ENCODE measurements at places on chromosomes 5 and 9.

GRCh38 chr5:163867738-163868137 is 362.3 kb downstream of the MAT2B start:
- DNase-seq: no peak

DNA sequence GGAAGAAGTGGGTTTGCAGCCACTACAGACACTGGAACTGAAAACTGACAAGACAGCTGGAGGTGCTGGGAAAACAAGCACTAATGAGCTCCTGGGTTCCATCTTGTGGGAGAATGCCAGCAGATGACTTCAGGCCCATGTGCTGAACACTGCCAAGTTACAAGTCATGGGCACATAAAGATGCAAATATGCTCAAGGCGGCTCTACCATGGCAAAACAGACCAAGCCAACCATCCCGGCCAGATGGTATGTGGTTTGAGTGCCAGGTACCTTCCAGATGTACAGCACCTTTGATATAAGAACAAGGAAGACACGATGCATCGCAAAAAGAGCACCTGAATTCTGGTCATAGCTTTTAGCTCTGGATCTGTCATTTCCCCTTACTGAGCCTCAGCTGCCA is 19.9 kb downstream of the TNFSF8 start:
- DNase-seq: no peak

DNA sequence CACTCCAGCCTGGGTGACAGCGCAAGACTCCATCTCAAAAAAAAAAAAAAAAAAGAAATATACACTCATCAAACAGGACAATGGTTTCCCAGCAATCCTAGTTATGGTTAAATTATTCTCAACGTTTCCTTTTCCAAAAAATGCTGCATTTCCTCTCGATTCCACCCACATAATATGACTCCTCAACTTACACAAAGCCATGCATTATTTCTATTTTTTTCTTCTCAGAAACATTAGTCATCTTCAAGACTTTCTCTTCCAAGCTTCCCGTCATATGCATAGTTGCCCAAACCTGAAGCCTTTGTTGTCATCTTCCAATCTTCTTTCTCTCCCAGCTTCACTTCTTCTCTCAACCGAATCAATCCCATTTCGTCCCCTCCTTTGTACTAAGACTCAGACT is 61.4 kb upstream of the RANBP6 start:
- no peak for DNase-seq

- no peak for DNase-seq
Measured at GRCh38 chr5:177510567-177511053, 984 bp upstream of the DOK3 start.

DNA sequence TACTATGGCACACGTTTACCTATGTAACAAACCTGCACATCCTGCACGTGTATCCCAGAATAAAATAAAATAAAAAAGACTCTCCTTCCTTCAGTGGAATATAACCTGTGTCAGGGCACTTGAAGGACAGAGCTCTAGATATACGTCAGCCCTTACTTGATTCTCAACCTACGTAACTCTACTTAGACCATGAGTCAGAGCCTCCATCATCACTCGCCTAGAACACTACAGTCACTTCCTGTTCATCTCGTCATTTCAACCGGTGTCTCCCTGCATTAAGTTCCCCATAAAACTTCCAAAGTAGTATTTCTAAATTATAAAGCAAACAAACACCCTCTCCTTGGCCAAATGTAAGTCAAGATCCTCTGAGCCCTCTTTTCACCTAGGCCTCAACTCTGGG is 243.5 kb upstream of the CCNG1 start:
- DNase-seq: no peak

- DNase-seq: no peak
Measured at GRCh38 chr9:132026932-132027585, 52.6 kb downstream of the MED27 start.

- DNase-seq: no peak
Measured at GRCh38 chr9:37926737-37927118, 22.8 kb upstream of the SLC25A51 start.

DNA sequence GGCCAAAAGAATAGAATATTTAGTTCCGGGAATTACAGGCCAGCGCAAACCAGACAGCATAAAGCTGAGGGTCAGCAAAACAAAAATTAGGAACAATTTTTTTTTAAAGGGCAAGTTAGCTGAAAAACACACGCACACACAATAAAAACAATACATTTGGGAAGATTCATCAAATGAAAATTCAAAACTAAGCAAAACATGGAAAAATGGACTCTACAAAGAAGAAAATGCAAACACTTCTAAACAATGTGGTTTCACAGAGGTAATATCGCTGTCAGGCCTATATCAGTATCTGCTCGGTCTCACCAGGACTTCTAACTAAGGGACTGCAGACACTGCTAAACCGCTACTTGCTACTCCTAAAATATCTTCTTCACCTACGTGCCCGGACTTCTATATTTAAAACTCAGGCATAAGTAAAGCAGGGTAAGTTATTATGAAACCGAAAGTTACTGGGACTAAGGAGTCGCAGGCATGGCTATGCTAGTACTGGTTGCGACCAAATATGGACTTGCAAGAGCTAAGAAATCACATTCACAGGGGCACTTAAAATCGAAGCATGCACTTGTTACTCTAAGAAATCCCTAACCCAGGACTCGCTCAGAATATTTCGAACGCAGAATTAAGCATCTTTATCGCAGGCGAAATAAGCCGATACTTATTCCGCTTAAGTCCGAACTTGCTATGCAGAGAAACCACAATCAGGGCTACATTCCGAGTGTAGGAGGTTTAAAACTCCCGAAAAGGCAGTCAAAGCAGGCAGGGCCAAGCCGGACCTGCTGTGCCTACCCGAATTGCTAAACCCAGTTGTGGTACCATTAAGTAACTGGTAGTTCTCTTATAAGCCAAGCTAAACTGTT is 2.3 kb downstream of the ANXA2R start:
- DNase-seq: no peak

DNA sequence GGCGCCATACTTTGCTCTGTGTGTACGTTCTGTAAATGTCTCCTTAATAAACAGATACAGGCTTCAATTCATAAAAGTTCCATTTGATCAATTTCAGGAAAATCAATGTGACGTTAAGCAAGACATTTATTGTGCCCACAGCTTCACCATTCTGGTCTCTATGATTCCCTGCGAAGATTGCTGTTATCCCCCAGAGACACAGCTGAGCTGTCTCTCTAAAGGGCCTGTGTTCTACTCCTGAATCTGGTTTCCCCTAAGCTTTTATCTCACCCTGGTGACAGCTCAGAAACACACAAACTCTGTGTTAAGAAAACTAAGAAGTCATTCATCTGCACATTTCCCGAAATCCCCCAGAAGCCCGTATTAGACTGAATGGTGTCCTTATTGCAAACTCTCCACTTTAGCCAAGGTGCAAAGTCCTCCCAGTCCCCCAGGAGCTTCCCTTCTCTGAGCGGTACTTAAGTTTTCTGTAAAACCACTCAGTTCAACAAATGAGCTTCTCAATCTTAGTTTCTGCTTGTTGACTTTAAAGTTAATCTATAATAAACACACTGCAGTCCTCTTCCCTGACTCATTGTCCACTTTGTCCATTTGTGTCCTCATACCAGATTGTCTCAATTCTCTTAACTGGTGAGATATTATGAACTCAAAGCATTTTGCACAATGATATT is 1.4 kb upstream of the C5orf15 start:
- DNase-seq: no peak

- DNase-seq: no peak
Measured at GRCh38 chr9:84744195-84744594, 74.7 kb downstream of the NTRK2 start.

GRCh38 chr9:136685216-136685615 is 2.0 kb downstream of the AGPAT2 start:
- DNase-seq: no peak

DNA sequence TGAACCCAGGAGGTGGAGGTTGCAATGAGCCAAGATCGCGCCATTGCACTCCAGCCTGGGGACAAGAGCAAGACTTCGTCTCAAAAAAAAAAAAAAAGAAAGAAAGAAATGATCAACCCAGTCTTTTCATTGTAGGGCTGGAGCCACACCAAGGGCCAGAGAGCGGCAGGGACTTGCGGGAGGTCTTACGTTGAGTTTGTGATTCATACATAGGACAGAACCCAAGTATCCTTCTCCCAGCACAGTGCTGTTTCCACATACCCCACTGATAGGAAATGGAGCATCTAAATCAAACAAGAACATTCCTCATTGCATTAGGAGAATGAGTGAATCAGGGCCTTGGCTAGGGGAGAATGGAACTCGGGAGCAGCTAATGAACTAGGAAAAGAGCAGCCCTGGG is 3.5 kb upstream of the TNIP1 start:
- DNase-seq: no peak

DNA sequence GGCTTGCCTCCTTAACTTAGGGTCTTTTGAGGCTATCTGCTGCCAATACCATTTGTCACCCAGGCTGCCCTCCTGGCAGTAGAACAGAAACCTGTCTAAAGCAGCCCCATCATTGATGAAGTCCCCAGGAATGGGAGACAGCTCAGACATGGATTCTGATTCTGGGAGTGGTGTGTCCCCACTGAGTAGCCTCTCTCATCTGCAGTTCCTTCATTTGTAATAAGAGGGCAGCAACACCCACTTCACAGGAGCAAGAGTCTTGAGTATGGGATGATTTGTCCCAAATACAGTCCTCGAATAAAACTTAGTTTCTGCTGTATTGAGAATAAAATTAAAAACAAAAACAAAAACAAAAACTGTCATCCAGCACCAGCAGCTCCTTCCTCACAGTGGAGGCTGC is 167.6 kb downstream of the ASTN2 start:
- DNase-seq: no peak

DNA sequence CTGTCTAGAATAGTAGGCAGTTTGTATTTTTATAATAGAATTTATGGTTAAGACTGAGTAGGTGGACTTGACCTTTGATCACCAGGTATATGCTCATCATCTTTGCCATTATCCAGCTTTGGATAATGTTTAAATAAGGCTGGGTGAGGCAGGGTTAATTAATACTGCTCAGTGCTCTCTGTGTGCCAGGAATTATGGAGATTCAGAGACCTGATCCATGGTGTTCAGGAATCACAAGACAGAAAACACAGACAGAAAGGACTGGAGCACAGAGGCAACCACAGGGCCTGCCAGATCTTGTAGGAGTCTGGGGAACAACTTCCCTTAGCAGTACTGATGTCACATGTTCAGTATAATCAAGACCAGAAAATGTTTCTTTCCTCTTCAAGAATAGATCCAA is 186.3 kb upstream of the ADCY2 start:
- DNase-seq: no peak

- no peak for DNase-seq
Measured at GRCh38 chr5:98050583-98050982, 722.9 kb upstream of the RGMB start.

GRCh38 chr5:61808909-61809308 is 476.9 kb downstream of the ZSWIM6 start:
- DNase-seq: no peak

DNA sequence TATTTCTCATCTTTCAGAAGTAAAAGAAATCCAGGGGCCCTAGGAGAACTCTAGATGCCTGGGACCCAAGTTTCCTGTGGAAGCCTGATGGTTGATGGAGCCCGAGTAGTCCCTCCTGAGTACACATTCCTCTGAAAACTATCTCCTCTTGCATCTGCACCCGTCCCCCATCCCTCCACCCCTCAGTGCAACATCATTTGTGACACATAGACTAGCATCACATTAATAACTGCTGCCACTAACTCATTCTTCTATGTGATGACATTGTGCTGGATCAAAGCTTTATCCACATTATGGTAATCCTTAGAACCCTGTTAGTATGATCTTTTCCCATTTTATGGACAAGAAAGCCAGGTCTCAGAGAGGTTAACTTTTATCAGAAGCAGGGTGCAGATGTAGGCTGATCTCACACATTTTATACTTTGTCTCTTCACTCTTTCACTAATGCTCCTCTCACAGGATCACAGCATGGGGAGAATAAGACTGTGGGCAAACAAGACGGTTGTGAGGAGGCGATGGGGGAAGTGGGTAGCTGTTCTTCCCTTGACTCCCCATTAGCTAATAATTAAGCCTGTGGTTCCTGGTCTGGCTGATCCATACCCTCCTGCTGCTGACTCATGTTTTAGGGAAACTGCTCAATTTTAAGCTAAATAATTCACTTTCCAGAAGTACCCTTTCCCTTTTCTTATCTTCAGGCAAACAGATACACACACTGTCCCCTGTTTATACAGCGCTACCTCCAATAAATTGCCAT is 3.9 kb upstream of the HK3 start:
- no peak for DNase-seq

DNA sequence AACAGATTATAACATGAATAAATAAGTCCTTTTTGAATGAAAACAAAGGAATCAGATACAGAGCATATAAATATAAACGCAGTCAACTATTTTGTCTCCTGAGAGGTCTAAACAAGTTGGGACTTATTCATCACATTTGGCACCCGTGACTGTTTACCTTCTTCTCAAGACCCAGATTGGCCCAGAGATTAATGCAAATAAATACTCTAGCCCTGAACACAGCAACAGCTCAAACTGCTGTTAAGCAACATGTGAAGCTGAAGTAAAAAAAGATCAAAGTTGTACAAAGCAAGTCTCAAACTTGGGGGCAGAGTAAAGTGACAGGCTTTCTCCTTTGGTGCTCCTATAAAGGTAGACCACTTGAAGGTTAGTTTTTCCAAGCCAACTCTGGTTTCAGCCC is 95.0 kb upstream of the NR5A1 start:
- DNase-seq: no peak

DNA sequence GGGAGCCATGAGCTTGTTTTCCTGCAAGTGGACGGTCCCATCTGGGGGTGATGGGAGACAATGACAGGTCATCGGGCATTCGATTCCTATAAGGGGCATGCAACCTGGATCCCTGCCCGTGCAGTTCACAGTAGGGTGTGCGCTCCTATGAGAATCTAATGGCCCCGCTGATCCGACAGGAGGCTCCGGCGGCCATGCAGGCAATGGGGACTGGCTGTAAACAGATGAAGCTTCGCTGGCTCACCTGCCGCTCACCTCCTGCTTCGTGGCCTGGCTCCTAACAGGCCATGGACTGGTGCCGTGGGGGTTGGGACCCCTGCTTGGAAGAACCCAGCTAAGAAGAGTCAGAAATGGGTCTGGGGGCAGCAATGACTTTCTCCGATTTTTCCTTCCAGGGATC is 21.0 kb downstream of the PAEP start:
- DNase-seq: no peak

- no peak for DNase-seq
Measured at GRCh38 chr9:99294850-99295461, 72.9 kb downstream of the SEC61B start.

DNA sequence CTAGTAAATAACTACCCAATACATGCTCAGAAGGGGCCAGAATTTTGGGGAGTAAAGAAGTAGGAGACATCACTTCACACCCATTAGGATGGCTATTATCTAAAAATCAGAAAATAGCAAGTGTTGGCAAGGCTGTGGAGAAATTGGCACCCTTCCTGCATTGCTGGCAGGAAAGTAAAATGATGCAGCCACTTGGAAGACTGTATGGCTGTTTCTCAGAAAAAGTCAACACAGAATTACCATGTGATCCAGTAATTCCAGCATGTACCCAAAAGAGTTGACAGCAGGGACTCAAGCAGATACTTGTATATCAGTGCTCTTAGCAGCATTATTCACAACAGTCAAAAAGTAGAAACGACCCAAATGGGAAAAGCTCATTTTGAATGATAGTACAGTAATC is 107.6 kb downstream of the APBA1 start:
- DNase-seq: no peak
